ENCODE measurements at places on chromosomes 5 and 9.
A peak's percentile ranks its signal among the peaks of the same experiment; 100 is the strongest.

GRCh38 chr5:69043655-69043996 lies 50.2 kb upstream of the SLC30A5 start:
- no peak overlapping the region for H3K4me3 ChIP-seq
- H3K27me3 ChIP-seq: no peaks in the 10 kb centered on the region
- no peak overlapping the region for H3K27ac ChIP-seq
- H3K4me1 ChIP-seq: no peaks in the 10 kb centered on the region
- DNase-seq: no peak

DNA sequence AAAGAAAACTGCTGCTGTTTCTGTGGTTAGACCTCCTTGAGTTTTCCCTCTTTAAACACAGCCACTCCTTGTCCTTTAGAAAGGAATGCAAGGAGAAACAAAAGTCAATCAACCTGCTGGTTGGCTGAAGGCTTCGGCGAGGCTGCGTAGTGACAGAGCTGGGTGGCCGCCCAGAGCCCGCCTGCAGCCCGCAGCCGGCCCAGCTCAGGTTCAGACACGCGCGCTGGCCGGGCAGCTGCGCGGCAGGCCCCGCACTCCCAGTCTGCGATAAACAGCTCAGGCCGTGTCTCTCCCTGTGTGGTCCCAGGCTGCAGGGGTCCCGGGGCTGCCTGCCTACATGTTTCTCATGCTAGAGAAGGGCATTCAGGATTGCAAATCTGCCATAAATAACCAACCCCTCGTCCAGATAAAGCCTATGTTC lies 115.4 kb downstream of the HSD17B3 start:
- H3K27ac ChIP-seq: no peak overlapping the region
- no peak overlapping the region for H3K4me3 ChIP-seq
- H3K27me3 ChIP-seq: no peaks in the 10 kb centered on the region

GRCh38 chr5:31962351-31962751 lies 211.8 kb downstream of the GOLPH3 start:
- DNase-seq: no peak
- no peak overlapping the region for H3K27ac ChIP-seq
- no peaks in the 10 kb centered on the region for H3K4me1 ChIP-seq
- no peaks in the 10 kb centered on the region for H3K36me3 ChIP-seq

DNA sequence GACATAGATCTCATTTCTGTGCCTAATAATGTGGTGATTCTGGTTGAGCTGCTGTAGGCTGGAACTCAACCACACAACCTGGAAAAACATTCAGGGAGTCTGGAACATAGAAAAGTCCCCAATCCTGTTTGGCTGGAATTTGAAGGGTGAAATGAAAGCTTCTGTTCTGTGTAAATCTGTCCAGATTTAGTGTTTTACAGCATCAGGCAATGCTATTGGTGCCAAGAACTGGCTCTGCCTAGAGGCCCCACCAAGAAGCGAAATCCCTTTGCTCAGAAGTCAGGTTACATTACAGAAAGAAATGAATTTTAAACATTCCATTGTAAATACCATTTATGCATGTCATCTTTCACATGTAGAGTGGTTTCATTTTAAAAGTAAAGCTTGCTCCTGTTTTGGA lies 56.3 kb downstream of the TMEM174 start:
- no peak for DNase-seq
- no peaks in the 10 kb centered on the region for H3K36me3 ChIP-seq
- H3K4me3 ChIP-seq: no peak overlapping the region

DNA sequence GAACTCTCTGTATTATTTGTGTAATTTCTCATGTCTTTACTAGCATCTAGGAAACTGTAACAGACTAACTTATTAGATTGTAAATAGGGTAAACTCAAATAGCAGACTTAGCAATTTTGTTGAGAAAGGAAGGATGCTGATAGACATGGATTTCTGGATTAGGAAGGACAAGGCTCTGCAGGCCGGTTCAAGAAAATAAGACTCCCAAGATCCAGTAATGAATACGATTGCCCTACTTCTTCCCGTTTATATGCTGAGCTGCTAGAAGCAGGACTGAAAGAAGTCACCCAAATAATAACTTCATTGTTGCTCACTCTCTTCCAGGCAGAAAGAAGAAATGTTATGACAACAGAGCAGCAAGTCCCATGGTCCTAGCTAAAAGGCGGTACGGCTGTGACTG lies 22.8 kb upstream of the C9orf40 start:
- H3K27ac ChIP-seq: no peak overlapping the region
- DNase-seq: no peak

DNA sequence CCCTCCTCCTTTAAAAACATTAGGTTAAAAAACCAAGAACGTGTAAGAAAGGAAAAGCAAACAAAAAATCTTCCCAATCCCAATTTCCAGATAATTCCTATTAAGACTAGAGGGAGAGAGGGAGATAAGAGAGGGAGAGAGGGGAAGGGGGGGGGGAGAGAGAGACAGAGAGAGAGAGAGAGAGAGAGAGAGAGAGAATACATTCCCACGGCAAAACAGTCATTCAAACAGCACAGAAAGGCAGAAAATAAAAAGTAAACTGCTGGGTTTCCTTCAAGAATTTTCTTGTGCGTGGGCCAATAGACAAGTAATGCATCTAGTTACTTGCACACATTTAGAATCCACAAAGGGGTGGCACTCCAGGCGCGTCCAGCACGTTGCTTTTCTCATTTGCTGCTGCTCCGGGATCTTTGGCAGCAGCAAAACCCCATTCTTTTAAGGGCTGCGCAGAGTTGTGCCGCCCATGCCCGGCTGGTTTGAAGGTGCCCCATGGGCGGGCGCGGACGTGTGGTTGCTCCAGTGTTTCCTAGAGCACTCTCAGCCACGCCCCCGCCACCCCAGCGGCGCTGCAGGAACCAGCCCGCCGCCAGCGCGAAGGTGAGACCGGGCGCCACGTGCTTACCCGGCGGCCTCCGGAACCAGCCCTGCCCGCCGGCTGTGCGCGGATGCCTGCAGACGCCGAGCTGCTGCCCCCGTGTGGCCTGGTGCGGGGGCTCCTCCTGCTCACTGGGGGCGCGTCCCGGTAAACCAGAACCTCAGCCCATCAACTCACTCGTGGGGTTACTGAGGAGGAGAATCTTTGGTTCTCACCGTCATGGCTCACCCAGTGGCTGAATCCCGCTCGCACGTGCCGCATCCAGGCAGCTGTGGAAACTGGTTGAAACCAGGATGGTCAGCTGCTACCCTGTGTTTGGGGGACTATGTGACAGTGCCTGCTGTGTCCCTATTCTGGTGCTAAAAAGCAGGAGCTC lies 44.6 kb downstream of the STC2 start:
- H3K4me1 ChIP-seq: peaks cover 3% of the 10 kb centered on the region
- H3K27me3 ChIP-seq: peaks cover 3% of the 10 kb centered on the region
- peak overlapping the region; percentile 12 for H3K4me3 ChIP-seq
- no peak overlapping the region for H3K27ac ChIP-seq

GRCh38 chr5:125298746-125299379 lies 552.4 kb upstream of the ZNF608 start:
- H3K27ac ChIP-seq: no peak overlapping the region
- no peaks in the 10 kb centered on the region for H3K27me3 ChIP-seq
- no peak for DNase-seq
- no peaks in the 10 kb centered on the region for H3K36me3 ChIP-seq
- no peak overlapping the region for H3K4me3 ChIP-seq
- H3K4me1 ChIP-seq: no peaks in the 10 kb centered on the region

DNA sequence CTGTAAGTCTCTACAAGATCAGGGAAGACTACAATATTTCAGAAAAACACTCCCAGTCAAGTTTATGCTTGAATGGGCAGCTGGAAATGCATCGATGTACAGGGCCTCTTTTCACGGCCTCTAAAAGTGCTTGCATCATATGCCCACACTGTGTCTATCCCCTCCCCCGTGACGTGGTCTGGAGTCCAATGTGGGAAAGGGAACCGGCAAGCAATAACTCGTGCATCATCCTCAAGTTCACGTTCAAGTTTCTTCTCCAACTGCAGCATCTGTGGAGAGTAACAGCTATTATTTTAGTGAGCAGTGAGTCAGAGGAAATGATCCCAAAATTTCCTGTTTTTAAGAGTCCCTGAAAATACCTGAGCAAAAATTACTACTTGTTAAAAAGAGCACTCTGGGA lies 22.3 kb downstream of the ATPSCKMT start:
- no peaks in the 10 kb centered on the region for H3K27me3 ChIP-seq
- no peaks in the 10 kb centered on the region for H3K4me1 ChIP-seq
- no peak for DNase-seq

DNA sequence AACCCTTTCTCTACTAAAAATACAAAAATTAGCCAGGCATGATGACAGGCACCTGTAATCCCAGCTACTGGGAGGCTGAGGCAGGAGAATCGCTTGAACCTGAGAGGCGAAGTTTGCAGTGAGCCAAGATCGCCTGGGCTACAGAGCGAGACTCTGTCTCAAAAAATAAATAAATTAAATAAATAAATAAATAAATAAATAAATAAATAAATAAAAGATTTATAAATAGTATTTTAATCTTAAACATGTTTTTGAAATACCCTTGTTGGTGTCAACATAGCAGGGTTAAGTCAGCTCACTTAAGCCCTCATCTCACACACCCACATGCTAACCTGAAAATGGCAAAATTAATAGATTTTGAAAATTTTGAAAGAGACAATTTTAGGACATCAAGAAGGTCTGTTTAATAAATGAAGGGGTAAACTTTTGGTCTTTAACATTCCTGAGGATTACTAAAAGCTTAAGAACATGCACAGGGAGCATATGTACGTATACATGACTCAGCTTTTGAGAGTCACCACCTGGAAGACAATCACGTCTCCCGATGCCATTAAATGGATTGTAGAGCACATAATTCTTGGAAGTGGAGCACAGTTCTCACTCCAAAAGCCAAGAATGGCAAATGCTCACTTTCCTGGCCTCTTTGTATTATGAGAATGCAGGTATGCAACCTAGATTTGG lies 202.5 kb downstream of the GDNF start:
- H3K4me1 ChIP-seq: no peaks in the 10 kb centered on the region
- DNase-seq: no peak
- no peaks in the 10 kb centered on the region for H3K36me3 ChIP-seq
- H3K4me3 ChIP-seq: no peak overlapping the region
- H3K27ac ChIP-seq: no peak overlapping the region

DNA sequence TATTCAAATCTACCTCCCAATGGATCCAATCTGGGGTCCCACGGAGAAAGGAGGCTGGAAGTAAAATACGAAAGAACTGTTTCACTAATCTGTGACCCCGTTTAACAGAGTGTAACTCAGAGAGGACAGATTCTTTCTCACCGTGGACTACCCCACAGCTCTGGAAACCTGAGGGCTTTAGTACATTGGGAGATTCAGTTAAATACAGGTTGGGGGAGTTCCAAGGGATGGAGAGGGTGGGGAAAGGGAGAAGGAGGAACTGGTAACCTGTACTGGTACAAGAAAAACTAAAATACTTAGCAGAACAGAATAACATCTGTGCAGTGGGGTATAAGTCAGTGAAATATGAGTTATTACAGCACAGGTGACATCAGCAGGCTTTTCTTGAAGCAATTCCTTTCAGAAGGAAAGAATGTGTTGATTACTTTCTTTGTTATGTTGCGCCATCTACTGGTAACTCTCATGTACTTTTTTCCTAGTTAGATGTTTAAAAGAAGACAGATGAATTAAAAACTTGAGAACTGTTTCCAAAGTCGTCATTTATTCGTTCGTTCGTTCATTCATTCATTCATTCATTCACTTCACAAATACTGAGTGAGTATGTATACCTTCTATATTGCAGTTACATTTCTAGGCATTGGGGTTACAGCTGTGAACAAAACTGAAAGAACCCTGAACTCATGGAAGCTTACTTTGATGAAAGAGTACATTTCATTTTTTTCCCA lies 30.0 kb upstream of the STOM start:
- DNase-seq: peak; percentile 49
- H3K27me3 ChIP-seq: no peaks in the 10 kb centered on the region
- H3K4me3 ChIP-seq: no peak overlapping the region
- no peak overlapping the region for H3K27ac ChIP-seq
- no peaks in the 10 kb centered on the region for H3K4me1 ChIP-seq
- no peaks in the 10 kb centered on the region for H3K36me3 ChIP-seq

DNA sequence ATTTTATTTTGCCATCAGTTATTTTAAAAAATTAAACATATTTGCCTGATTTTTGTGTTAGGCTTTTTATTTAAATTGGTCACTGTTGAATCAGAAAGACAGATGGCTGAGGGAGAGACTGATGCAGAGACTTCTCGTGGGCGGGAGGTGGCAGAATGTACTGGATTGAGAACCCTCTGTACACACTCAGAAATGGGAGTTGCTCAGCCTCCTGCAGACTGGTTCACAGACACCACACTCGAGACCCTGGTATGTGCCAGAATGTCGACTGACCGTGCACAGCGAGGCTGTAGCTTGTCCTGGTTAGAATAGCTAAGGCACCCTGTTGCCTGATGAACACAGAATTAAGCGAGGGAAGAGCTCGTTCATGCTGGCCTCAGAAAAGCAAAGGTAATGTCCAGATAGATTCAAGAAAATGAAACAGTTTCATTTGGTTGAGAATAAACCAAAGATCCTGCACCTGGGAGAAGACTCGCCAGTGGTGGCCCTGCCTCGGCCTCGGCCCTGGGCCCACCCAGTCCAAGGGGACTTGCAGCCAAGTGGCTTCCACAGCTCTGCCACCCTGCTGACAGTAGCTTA lies 71.3 kb upstream of the OTULINL start:
- no peak overlapping the region for H3K27ac ChIP-seq
- no peaks in the 10 kb centered on the region for H3K4me1 ChIP-seq
- no peak overlapping the region for H3K4me3 ChIP-seq
- H3K36me3 ChIP-seq: no peaks in the 10 kb centered on the region

DNA sequence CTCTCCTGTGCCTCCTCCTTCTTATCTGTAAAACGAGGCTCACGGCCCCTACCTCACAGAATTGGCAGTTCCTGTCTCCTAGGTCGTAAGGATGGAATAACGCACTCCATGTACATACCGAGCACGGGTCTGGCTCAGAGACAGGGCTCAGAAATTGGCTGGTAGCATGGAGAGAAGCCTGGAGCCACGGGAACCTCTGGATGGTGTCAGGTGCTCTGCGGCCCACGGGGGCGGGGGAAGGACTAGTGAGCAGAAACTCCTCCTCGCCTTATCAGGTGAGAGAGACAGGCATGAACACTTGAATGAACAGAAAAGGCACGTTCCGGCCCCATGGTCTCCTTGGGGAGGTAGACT lies 15.4 kb upstream of the C5orf47 start:
- peaks cover 13% of the 10 kb centered on the region for H3K4me1 ChIP-seq
- DNase-seq: no peak
- H3K27ac ChIP-seq: no peak overlapping the region
- no peaks in the 10 kb centered on the region for H3K36me3 ChIP-seq

- DNase-seq: peak; percentile 58
- H3K27ac ChIP-seq: peak overlapping the region; percentile 88
- H3K4me3 ChIP-seq: peak overlapping the region; percentile 54
- H3K4me1 ChIP-seq: peaks cover 76% of the 10 kb centered on the region
These were observed 71.2 kb downstream of the RAPGEF1 start for GRCh38 chr9:131668439-131669268.

DNA sequence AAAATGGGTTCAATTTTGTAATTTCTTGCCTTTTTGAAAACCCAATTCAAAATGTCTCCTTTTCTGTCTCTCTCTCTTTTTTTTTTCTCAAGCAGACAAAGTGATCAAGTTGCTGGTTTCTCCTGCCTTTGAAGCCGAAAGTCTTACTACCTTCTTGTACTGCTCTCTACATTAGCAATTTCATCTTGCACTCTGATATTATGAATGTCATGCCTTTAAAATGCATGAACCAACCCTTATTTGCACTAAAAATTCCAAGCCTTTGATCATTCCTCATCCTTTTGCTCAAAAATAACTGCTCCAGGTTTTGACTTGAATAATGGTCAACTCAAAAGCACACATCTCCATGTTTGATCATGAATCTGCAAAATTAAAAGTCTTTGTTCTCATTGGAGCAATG lies 125.2 kb downstream of the CETN3 start:
- no peaks in the 10 kb centered on the region for H3K4me1 ChIP-seq
- H3K27me3 ChIP-seq: no peaks in the 10 kb centered on the region
- H3K36me3 ChIP-seq: no peaks in the 10 kb centered on the region
- DNase-seq: no peak

Measured in CD8-positive, alpha-beta memory T cell (primary cell).